Fibroblast of villous mesenchyme (primary cell): ENCODE measurements at places on chromosomes 1 and 21. TPM values are rescaled to one million over a fixed set of nuclear protein-coding genes. Genes with fewer than 3 reads are reported as not detected.

Gene TTC22
- total RNA-seq: not detected in 2 replicates

DNA sequence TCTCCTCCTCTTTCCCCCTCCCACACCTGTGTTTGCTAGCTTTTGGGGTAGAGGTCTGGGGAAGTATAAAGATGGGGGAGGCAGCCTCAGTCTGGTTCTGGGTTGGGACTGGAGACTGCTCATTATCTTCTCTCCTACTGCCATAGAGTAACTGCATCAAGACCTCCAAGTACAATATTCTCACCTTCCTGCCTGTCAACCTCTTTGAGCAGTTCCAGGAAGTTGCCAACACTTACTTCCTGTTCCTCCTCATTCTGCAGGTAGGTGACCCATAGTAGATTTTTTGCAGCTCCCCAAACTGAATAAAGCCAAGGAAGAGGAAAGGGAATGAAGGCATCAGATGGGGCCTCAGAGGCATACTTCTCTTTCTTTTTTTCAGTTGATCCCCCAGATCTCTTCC lies 5.3 kb downstream of the ATP8B2 start:
- no peak for DNase-seq

- no peak for DNase-seq
Observed at GRCh38 chr1:187948170-187948794, 1119.5 kb downstream of the PLA2G4A start.

- DNase-seq: peak; percentile 87
Observed at GRCh38 chr1:151062741-151063371, 2.7 kb downstream of the MLLT11 start.

Gene MAP10
- total RNA-seq: 1.9 and 2.2 TPM in 2 replicates

GRCh38 chr1:187091666-187092065 lies 262.9 kb downstream of the PLA2G4A start:
- DNase-seq: no peak

Gene ADGRL2
- 11.6 and 15.1 TPM in 2 replicates for total RNA-seq

Gene KHDRBS1
- total RNA-seq: 50.3 and 51.0 TPM in 2 replicates

DNA sequence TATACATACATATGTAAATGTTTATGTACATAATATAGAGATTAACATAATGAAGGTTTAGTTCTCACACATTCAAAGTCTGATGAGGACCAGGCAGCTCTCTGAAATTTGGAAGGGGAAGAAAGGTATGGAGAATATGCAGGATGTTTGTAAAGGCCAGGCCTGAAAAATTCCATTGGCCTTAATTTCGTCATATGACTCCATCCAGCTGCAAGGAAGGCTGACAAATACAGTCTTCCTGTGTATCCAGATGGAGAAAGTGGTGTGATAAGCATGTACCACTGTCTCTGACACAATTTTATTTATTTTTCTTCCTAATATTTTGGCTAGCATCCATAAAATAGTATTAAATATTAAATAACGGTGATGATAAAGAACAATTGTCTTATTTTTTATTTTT lies 6.3 kb upstream of the SGIP1 start:
- DNase-seq: peak; percentile 89

DNA sequence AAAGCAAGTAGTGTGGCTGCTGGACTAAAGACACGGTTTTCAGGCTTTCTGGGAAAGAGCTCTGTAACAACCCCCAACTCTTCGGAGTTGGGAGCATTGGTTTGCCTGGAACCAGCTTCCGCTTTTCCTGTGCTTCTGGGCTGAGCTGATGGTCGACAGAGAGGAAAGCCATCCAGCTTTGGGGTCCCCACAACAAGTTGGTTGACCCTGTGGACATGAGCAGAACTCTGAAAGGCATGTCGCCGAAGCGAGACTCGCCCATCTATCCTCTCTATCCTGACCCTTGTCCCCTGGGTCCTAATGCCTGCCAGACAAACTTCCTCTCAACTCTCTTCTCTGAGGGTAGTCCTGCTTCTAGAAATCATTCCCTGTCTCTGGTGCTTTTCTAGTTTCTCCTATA lies 31.9 kb upstream of the FCGR2A start:
- DNase-seq: peak; percentile 4

DNA sequence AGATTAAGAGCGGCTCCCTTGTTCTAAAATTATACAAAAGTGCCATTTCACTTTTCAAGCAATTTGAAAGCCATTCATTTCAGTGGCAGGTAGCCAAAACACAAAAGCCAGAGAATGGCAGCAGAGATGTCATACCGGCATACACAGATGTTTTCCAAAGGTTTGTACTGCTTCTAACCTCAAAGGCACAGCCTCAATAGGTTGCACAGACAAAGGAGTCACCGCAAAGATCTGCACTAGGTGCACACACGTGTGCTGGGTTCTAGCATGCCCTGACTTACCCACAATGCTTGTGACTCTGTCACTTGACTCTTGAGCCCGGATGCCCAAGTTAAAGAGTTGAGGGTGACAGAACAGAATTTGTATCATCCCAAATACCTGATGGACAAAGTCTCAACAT lies 448.9 kb upstream of the ADGRL2 start:
- DNase-seq: no peak

DNA sequence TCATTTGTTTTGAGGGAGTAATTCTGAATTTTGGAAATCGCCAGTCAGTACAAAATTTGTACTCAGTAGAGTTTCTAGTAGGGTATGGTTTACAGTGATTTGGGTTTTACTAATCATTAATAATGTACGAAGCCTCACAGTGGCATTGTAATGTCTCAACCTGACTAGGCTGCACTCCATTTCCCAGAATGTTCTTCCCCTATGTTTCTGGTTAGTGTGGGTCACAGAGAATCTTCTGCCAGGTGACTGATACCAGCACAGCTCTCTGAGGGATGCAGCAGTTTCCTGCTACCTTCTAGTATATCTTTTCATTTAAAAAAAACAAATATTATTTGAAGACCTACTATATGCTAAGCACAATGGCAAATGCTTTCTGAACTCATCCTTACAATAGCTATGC lies 112.9 kb downstream of the PTPN14 start:
- DNase-seq: no peak

GRCh38 chr1:237799762-237800474 lies 90.8 kb downstream of the ZP4 start:
- peak; percentile 21 for DNase-seq

DNA sequence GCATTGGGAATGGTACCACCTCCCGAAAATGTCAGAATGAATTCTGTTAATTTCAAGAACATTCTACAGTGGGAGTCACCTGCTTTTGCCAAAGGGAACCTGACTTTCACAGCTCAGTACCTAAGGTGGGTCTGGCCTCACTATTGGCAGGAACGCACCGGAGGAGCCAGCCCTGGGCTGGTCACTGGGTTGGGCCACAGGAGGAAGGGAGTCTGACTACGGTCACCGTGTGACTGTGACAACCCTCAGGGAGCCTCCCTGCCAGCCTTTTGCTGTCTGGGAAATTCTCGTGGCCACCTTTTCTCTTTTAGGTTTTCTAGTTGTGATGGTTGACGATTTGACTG lies 2.2 kb downstream of the IL10RB start:
- no peak for DNase-seq

- peak; percentile 7 for DNase-seq
Observed at GRCh38 chr1:41576206-41576605, 91.7 kb upstream of the EDN2 start.

DNA sequence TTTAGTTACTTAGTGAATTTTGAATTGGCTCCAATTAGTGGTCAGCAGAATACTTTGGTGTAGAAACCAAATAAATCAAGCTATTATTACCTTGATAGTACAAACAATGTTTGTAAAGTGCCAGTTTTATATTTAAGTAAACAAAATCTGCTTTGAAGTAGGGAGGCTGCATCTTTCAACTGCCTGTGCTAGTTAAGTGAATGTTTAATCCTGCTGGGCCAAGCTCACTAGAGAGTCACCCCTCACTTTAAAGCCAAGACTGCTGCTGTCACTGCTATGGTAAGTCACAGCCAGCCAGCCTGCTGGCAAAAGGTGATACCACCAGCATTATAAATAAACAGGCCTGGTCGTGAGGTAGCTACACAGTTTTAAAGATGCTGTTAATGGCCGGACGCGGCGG lies 10.3 kb upstream of the CFAP126 start:
- no peak for DNase-seq

Gene TRIM67
- not detected in 2 replicates for total RNA-seq

Gene JAM2
- under 0.01 and 1.7 TPM in 2 replicates for total RNA-seq

Gene RGS4
- 63.9 and 78.0 TPM in 2 replicates for total RNA-seq

Gene FCRLB
- 2.9 and 4.3 TPM in 2 replicates for total RNA-seq

Gene C1orf105
- not detected in 2 replicates for total RNA-seq

Gene GPR153
- 5.2 and 5.8 TPM in 2 replicates for total RNA-seq

DNA sequence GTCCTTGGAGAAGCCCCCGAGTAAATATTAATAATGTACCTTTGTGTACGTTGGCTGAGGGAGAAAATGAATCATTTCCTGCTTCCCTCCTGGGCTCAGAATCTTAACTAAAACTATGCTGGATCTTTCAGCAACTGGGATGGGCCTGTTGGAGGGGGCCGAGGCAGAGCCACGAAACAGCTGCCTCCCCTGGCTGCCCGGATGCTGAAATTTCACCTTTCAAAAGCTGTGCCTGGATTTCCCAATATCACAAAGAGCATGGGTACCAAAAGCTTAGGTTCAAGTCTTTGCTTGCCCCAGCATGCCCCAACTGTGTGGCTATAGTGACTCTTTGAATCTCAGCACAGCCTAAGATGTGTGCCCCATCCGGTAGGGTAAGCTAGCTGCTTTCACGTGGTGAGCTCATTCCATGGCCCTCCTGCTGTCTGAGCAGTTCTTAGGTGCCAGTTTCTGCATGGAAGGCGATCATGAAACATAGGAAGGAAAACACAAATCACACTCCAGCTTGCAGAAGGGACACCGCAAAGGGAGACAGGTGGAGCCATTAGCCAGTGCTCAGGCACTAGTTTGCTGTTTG lies 473.5 kb downstream of the PTPRU start:
- peak; percentile 26 for DNase-seq

DNA sequence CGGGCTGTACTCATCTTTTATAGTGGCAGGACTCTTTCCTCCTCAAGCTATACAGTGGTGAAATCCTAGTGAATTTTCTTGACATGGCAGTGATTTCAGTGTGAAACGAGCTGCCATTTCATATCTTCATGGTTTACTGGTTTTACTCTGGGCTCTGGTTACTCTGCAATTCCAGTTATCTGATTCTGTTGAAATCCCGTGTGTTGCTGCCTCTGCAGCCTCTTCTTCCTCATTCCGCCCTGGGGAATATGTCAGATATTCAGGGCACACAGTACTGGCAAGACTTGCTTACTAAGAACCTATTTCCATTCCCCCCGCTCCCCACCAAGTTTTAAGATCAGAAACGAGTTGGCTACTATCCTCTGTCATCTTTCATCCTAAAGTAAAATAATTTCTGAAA lies 7.9 kb upstream of the OR2B11 start:
- DNase-seq: no peak

Gene S100A7A
- total RNA-seq: not detected in 2 replicates

DNA sequence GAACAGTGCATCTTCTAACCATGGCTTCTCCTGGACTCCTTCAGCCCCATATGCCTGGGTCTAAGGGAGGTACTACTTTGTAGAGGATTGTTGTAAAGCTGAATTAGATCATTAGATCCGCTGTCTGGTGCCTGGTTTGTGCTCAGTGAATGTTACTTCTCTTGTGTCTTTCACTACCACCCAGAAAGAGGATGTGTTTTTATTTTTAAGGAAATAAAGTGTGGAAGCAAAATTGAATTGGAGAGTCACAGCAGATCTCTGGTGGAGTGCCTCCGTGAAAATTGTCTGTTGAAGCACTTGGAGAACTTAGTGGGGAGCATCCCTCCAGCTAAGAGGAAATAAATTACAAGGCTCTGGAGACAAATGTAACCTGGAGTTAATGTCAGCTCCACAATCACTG lies 101.8 kb upstream of the ARTN start:
- DNase-seq: no peak

DNA sequence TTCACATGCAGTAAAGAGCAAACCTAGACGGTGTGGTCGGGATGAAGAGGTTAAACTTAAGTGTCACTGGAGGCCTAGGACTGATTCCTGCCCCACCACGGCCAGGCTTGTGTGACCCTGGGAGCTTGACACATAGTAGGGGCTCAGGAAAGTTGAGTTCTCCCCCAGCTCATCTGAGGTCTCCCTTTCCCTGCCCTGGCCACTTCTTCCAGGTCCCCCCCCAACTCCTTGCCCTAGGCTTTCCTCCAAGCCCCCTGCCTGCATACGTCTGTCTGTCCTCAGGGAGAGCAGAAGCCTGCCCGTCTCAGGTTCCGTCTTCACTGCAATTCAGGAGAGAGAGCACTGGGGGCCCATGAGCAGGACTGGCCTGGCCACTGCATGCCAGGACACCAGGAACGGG lies 225.8 kb downstream of the PTPRU start:
- no peak for DNase-seq

Gene TCEANC2
- total RNA-seq: 1.9 and 3.0 TPM in 2 replicates

DNA sequence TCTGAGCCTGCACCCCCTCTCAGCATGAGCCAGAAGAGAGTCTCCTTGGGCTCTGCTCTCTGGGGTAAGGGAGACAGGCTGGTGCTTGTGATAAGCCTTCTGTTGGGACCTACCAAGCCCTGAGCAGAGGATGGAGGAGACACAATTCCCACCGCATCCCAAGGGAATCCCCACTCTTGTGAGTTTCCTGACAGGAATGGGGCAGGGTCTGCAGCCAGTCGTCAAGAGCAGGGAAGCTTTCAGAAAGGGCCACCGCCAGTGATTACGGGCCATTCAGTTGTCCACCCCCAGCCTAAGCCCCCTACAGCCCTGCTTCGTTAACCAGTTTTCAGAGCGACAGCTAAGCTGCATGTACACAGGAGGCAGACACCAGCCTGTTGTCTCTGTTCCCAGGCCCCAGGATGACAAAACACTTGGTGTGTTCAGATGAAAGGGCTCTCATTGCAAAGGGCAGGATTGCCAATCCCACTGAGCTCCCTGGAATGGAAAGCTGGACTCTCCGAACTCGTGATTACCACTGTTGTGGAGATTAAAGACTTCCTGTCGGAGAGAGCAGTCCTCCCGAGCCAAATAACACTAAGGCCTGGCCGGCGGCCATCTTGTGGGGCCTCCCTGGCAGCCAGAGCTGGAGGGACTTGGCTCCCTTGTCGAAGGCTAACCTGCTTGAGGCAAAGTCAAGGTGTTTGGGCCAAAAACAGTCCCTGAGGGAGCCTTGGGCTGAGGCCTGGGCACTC lies 37.4 kb upstream of the SLC30A1 start:
- no peak for DNase-seq

DNA sequence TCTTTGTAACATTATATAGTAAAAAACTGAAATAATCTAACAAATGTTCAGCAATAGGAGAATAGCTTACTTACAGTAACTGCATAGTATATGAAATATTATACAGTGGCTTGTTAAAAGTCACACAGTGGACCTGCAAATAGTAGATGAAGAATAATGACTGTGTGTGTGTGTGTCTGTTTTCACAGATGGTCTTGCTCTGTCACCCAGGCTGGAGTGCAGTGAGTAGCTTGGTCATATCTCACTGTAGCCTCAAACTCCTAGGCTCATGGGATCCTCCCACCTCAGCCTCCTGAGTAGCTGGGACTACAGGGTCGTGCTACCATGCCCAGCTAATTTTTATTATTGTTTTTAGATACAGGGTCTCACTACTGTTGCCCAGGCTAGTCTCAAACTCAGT lies 67.3 kb upstream of the KIAA1614 start:
- no peak for DNase-seq

DNA sequence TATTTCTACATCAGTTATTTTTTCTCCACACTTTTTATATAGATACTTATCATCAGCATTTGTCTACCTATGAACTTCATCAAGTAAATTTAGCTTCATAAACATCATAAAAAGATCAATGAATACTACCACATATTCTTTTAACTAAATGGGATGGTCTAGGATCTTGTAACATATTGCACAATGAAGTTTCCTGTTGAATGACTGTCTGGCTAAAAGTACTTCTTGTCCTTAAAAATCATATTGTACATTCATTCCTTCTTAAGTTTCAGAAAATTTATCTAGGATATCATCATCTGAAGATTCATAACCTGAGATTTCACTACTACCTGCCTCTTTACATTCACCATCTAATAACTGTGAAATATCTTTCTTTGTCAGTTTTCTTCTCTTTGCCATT lies 69.0 kb downstream of the MAGI3 start:
- DNase-seq: peak; percentile 4
